Hematopoietic multipotent progenitor cell treated with erythropoietin and hydrocortisone succinate and interleukin-3 and kit ligand, for 8 days (in vitro differentiated cells): ENCODE measurements at places on chromosomes 1 and 21.

DNA sequence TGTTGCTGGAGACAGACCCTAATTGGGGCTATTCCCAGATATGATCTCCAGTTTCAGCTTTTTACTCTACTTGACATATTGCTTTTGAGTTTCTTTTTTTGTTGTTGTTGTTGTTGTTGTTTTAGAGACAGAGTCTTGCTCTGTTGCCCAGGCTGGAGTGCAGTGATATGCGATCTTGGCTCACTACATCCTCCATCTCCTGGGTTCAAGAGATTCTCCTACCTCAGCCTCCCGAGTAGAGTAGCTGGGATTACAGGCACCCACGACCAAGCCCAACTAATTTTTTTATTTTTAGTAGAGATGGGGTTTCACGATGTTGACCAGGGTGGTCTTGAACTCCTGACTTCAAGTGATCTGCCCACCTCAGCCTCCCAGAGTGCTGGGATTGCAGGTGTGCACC is 1.3 kb upstream of the SRP9 start:
- no peak for DNase-seq

DNA sequence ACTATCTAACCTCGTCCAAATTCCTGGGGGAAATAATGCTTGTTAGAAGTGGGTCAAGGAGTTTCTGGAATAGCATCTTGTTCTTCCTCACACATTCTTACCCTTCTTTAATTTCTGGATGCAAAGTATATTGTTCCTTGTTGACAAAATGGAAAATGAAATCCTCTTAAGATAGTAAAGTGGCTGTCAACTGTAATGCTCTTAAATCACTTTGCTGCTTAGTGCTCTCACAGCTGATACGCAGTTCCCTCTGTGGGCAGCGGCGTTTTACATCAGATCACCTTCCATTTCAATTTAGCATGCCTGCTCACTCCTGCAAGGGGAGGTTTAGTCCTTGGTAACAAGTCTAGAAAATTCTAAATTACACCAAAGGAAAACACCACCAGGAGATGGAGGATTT is 113.1 kb downstream of the DNM3 start:
- DNase-seq = no peak

- DNase-seq = no peak
Observed at GRCh38 chr21:26082549-26082948, 88.0 kb downstream of the APP start.

DNA sequence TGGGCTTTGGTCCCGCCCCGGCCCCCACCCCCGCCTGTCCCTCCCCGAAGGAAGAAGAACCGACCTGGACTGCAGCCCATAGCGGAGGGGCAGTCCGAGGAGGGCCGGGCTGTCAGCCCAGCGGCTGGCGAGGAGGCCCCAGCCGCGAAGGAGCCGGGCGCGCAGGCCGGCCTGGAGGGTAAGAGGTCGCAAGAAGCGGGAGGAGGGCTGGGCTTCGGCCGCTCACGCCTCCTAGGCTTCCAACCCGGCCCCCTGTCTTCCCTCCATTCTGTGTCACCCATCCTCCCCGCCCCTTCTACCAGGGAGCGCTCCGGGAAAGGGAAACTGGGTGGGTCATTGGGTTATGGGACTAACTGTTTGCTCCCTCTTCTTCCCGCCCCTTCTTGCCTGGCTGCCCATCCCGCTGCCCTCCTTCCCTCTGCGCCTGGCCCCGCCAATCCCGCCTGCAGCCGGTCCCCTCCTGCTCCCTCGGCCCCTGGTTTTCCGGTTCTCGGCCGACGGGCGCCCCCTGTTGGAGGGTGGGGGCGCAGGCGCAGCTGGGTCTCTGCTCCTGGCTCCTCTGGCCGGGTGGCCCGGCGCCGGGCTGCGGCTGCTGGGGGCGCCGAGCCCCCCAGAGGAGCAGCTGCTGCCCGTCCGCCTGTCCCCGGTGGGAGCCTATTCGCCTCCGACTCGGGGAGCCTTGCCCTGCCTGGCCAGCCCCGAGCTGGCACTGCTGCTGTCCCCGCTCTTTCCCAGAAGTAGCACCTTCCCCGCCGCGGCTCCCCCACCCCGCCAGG is 2.4 kb downstream of the RUSC1 start:
- peak; percentile 83 for DNase-seq

DNA sequence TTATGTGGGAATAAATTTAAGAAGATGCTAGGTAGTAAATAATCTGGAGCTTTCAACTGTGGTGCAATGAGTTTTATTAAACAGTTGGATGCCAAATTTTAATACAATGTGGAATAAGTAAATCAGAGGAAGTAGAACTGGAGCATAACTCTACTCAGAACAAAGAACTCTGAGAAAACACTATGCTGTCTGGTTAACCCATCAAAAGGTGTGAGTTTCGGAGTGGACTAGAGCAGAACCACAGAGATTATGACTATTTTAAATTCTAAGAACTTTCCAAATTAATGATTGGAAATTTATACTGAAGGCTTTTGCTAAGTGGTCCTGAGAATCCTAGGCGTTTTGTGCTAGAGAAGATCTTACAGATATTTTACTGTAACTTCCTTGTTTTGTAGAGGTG is 132.2 kb downstream of the NTMT2 start:
- DNase-seq = no peak

- DNase-seq = no peak
Observed at GRCh38 chr1:229027158-229027557, 243.8 kb upstream of the RAB4A start.

DNA sequence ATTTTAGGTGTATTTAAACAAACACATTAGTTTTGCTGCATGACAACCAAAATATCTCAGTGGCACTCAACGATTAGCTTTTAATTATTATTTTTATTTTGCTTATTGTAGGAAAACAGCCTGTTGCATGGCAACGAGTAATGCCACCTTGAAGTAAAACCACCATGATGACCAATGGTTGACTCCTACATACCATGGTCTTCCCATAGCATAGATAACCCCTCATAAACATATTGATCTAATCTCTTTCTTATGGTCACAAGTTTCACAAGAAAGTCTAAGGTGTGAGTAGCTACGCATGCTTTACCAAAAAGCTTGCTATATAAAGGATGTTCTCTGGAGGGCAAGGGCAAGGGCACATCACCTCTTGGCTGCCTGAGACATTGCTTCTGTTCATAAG is 61.5 kb upstream of the PTBP2 start:
- no peak for DNase-seq

DNA sequence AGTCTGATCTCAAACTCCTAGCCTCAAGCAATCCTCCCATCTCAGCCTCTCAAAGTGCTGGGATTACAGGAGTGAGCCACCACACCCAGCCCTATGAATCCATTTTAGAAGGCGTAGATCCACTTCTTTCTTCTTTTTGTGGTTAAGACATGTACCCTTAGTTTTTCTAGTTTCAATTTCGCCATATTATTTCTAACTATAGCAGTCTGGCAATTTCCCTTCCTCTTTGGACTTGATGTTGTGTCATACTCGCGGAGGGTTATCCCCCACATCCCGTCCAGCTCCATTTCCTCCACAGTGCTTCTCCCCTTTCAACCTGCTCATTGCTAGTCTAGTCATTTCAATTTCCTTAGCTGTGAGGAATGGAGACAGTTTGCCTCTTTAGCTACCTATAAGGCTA is 5.2 kb upstream of the LRRC8D start:
- DNase-seq = no peak

GRCh38 chr1:167090314-167090942 is at the start of gene GPA33:
TSS of gene GPA33 (minus strand) at chr1:167090377. CDS start at chr1:167090287, 90 bp downstream.
- DNase-seq = peak; percentile 8

- DNase-seq = no peak
Observed at GRCh38 chr1:91816031-91816430, 69.9 kb downstream of the TGFBR3 start.

DNA sequence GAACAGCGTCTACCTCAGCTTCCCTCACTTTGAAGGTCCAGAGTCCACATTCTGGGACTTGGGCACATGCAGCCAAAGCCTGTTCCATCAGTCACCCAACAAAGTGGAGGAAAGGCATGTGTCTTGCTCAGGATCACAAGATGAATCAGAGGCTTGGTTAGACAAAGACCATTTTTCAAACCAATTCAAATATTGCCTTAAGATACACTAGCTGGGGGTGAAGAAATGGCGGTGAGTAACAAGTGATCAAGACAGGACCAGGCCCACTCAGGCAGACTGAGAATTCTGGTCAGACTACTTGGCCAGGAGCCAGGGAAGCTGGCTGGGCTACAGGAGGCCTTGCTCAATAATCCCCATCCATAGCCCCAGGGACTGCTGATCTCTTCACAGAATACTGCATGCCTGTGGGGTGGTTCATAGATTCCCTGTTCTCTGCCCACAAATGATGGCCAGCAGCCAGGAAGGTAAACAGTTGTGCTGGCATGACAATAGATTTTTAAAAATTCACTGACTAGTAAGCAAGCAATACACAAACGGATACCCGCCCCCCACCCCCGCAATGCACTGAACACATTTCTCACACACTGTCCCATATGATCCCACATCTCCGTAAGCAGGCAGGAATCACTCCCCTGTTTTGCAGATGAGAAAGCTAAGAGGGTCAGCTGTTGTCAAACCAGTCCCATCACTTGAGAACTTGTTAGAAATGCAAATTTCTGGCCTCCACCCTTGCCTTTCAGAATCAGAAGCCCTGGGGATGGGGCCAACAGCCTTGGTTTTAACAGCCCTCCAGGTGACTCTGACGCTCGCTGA is 27.2 kb downstream of the ERI3 start:
- DNase-seq = peak; percentile 8

- no peak for DNase-seq
Observed at GRCh38 chr1:89842567-89843272, 21.9 kb downstream of the LRRC8D start.

DNA sequence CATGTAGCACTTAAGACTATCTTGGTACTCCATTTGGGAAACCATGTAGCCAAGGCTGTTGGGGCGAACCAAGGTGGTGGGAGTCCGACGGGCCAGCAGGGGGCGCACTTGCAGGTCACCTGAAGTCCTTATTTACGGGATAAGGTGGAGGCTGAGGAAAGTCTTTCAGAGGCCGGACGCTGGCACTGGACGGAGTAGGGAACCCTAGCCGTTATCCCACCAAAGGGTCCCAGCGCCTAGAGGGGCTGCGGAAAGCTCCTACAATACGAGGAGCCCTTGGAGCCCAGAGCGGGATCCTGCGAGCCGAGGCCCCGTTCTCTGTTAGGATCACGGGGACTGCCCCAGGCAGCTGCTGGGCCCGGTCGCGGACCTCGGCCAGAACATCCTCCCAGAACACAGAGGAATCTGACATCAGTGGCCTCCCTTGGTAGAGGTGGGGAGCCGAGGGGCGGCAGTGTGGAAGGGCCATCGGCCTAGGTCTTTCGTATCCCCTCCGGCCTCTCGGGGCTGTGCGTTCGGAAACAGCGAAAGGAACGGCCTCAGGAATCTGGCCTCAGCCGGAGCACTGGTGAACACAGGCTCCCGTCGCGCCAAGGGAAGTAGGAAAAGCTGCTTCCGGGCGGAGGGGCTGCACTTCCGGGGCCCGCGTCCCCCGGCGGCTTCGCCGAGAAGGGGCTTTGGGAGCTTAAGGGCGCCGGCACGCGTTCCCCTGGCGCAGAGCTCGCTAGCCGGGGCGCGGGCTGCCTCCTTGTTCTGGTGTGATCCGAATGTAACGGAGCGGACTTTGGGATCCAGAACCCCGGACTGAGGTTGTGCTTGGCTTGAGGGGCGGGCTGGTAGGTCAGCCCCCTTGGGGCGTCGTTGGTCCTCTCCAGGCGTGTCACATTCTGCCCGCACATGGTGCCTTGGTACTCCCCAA is 29.9 kb upstream of the RPTN start:
- peak; percentile 75 for DNase-seq

DNA sequence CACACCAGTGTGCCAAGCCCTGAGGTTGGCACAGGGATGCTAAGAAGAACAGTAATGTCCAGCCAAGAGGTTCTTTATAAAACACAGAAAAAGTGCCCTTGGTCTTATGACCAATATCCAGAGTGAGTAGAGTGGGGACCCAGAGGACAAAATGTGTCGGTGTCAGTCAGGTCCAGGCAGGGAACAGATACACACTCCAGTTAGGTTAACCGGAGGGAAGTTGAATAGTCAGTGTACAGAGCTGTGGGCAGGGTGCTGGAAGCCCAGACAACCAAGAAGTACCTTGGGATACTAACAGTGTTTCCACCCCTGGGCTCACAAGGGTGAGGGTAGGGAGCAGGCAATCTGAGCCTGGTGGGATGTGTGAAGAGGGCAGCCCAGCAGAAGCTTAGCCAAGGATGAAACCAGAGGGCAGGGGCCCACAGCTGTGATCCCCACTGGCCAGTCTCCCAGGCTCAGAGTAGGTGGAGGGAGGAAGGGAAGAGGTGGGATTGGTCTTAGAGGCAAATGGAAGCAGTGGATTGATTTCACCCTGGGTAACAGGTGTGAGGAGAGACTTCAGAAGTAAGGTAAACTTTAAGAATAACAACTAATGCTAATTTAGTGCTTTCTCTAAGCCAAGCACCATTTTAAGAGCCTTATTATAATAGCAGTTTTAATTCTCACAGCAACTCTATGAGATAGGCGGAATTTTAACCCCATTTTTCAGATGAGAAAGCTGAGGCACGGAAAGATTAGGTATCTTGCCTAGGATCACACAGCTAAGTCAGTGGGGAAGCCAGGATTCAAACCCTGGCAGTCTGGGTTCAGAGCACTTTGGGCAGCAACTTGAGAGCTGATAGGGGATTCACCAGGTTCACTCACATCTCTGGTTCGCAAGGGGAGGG is 143.4 kb upstream of the HOOK1 start:
- DNase-seq = no peak

GRCh38 chr1:25563330-25564215 is 20.2 kb downstream of the LDLRAP1 start:
- no peak for DNase-seq

DNA sequence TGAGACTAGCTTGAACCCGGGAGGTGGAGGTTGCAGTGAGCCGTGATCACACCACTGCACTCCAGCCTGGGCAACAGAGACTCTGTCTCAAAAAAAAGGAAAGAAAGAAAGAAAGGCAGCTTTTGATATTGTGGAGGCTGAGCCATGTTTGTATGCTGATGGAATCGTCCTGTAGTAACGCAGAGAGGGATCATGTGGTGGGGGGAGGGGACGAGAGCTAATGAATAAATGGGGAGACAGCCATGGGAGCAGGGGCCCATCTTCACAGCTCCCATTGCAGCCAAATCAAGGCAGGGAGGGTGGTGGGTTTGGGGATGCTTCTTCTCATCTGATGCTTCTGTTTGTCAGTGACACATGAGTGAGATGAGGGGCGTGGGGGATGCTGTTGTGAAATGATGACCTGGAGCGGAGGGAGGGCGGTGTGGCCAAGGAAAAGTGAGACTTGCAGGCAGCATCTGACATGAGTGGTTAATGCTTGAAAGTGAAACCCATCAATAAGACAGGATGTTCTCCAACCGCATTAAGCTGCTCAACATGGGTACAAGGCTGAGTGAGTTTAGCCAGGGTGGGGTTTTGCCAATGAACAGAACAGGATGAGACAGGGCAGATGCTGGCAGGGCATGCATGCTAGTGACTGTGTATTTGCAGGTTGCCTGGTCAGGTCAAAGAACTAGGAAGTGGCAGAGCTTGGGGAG is 16.7 kb downstream of the SPATA21 start:
- no peak for DNase-seq

- peak; percentile 77 for DNase-seq
Observed at GRCh38 chr1:165257969-165258459, 98.5 kb downstream of the LMX1A start.

GRCh38 chr1:153646672-153647345 is 11.7 kb upstream of the SNAPIN start:
- DNase-seq = no peak
